ENCODE measurements at places on chromosomes 11 and 22. TPM values are rescaled to one million over a fixed set of nuclear protein-coding genes. Genes with fewer than 3 reads are reported as not detected.

CTNND1 gene
- 144 TPM for polyA plus RNA-seq

TRIM3 gene
- 19.9 TPM for polyA plus RNA-seq

YPEL1 gene
- 16.6 TPM for polyA plus RNA-seq

C22orf31 gene
- 0.45 TPM for polyA plus RNA-seq

GPHA2 gene
- polyA plus RNA-seq, result 1.6 TPM

SLC22A8 gene
- 51.1 TPM for polyA plus RNA-seq

IFITM10 gene
- polyA plus RNA-seq, result 0.16 TPM

TMEM191C gene
- 2.1 TPM for polyA plus RNA-seq

- no peak for DNase-seq
Observed at GRCh38 chr11:106524436-106524835, 447.0 kb downstream of the AASDHPPT start.

DNA sequence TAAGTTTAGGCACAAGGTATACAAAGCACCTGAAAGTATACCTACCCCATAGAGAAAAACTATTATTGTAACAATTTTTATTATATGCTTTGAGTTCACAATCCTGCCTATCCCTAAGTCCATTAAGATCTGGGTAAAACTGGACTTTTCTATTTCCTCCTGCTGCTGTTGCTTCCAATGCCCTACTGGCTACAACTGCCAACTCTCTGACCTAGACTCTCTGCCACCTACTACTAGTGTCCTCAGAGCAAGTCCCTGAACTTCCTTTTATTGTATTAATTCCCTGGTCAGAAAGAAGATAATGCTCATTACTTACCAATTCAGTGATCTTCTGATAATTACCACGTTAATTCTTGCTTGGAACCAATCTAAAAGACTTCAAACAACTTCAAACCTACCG is 70.3 kb downstream of the RBFOX2 start:
- no peak for DNase-seq

DNA sequence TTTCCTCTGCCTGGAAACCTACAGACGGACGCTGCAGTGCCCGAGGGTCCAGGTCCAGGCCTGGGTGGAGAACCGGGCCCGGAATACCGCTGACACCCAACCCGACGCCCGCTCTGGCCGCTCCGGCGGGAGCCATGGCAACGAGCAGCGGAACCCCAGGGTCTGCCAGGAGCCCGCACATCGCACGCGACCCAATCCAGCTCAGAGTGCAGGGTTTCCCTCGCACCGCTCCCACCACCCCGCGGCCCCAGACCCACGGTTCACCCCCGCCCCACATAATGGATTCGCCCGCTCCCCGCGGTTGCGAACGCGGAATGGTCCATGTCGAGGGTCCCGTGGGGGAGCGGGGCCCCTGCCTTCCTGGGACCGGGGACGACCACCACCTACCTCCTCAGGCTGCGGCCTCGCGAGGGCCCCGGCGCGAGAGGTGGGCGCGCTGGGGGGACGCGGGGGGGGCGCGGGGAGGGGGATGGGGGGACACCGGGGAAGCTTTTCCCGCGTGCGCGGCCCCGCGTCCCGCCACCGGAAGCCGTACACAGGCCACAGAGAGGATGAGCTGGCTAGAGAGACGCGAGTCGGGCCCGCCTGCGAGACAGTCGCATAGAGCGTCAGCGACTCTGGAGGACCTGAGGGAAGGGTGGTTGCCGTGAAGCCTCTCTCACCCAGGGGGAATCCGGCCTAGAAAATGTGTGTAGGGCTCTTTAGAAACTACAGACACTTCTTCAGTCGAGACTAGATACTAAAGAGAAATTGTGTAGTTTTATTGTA is at the start of gene SSRP1:
TSS of gene SSRP1 (minus strand) at position 550 of the 768 bp plus-strand sequence. CDS start 771 bp downstream, outside the sequence.
- no peak for DNase-seq

DNA sequence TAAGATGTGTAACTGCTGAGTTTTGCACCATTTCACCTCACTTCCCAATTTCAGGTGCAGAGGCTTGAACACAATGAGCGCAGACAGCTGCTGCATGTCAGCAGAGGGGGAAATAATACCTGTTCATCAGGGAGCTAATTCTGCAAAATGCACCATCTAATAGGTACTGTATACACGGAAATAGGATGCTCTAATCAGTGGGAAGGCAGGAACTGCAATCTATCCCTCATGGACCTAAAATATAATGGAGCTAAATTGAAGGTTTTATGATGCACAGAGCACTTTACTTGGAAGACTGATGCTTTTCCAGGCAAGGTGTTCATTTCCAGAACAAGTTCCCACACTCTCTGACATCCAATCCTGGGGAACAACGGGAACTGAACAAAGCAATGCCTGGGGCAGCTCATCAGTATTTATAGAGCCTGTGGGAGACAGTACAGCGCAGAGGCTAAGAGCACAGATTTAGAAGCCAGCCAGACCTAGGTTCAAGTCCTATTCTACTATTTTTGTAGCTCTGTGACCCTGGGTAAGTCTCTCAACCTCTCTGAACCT is 78.5 kb downstream of the TENM4 start:
- no peak for DNase-seq

DNA sequence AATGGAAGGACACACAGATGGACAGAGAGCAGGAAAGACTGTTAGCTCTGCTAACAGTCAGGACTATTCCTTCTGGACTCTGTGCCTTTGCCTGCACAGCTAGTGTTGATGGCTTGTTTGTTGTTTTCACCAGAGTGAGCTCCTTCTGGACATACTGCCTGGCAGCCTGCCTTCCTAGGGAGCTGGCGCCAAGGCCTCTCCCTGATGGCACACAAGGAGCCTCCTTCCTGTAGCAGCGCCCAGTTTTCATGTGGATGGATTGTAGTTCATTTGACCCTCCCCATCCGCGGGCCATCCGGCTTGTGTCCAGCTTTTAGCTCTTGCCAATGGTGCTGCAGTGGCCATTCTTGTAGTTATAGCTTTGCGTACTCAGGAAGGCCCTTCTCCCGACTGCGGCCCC is 16.6 kb upstream of the BCR start:
- no peak for DNase-seq

GRCh38 chr11:47918370-47918690 is 62.0 kb upstream of the PTPRJ start:
- DNase-seq, result no peak

- DNase-seq, result no peak
Observed at GRCh38 chr11:17594686-17595192, 47.7 kb downstream of the OTOG start.

DNA sequence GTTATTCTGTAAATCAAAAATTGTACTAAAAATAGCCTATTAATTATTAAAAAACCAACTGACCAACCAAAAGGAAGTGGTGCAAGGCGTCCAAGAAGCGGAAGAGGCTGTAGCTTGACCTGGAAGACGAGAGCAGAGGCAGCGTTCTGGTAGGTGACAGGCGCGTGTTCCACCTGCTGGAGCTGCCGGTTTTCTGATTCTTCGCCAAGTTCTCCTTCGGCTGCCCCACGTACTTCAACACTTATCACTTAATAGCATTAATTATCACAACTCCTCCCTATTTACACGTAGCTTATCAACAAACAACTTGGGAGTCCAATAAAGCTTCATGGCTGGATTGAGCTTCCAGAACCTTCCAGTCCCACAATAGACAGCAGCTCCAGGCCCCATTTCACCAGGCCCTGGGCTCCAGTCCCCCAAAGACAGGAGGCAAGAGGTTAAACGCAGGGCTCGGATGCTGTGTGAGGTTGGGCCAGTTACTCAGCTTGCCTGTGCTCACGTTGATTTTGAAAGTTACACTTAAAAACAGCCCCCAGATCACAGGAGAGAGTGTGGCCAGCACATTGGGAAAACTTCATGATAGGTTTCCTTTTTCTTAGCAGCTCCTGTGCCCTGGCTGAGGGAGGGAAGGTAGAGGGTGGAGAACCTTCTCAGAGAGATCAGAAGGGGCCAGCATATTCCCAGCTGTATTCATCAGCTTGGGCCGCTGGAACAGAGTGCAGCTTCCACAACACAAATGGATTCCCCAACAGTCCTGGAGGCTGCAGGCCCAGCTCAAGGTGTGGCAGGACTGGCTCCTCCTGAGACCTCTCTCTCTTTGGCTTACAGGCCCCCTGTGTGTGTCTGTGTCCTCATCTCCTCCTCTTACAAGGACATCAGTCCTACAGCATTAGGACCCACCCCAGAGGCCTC is 54.2 kb upstream of the FGF3 start:
- no peak for DNase-seq

GRCh38 chr11:93659841-93660240 is 1.6 kb upstream of the CEP295 start:
- DNase-seq, result no peak

DNA sequence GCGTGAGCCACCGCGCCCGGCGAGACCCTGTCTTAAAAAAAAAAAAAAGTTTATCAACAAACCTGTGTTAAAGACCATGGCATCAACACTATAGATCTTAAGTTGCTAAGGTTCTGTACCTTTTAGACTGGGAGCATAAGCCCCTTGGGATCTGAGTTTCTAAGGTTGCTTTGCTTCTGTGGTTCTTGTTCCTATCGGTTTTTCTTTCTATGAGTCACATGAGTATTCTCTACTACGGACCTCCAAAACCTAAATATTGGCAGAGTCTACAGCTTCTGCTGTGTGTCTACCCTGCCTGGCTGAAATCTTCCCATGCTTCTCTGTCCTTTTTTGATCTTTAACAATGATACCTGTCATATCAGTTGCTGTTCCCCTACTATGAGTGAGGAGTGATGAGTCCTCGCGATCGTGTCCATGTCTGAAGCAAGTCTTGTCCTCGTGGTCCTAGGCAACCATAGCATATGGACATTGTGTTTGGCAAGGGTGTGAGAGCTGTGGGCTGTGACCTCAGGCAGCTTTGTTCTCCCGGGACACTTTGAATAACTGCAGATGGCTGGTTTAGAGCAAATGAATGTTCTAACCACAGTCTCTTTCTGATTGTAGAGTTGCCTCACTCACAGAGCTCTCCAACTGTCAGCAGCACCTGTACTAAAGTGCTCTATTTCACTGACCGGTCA is 9.0 kb upstream of the DLAT start:
- DNase-seq, result no peak

DNA sequence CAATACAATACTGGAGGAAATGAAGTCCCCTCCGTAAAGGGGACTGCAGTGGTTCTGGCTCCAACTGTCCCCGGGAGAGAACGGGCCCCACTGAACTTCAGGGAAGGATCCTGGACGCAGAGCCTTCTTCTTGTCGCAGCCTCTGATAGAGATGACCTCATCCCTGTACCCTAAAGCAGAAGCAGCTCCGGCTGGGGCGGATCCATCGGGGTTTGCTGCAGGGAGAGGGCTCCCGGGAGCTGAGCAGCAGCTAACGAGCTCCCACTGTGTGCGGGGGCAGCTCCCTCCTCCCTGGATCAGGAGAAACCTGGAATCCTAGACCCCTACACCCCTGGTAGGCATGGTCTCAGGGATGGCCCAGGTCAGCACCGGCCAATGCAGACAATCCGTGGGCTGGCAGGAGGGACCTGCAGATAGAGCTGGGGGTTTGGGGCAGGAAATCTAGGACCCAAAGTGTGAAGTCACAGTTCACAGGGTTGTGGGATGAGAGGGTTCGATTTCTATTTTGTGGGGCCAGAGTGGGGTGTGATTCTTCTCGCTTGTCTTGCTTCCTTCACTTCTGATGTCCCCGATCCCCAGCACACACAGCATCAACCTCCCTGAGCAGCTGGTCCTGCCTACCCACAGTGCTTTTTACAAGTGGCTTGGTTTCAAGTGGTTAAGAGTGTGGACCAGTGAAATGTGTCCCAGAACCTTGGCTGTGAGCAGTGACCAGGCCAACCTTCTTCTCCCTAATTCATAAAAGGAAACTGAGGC is 12.9 kb downstream of the KIAA0930 start:
- no peak for DNase-seq

GRCh38 chr11:127656116-127656836 is 655.7 kb upstream of the KIRREL3 start:
- no peak for DNase-seq

DNA sequence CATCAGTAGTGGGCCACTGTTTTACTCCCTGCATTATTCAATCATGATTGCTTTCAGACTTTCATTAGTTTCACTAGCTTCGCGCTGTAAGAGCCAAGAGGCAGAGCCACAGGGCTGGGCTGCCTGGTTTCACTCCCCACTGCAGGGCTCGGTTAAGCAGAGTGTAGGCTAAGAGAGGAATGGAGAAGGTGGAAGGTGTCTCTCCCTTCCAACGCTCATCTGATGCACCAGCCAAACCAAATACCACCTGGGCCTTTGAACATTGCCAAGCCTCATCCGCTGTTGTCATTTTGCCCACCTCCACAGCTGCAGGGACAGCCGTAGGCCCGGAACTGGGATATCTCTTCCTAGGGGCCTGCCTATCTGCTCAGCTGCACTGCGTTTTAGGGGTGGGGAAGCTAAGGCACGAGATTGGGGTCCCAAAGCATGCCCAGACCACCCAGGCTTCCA is 480 bp upstream of the SMARCB1 start:
- no peak for DNase-seq

- no peak for DNase-seq
Observed at GRCh38 chr11:9313648-9314290, 624 bp downstream of the TMEM41B start.

- DNase-seq, result no peak
Observed at GRCh38 chr11:84794663-84795443, 832.3 kb downstream of the DLG2 start.

GRCh38 chr11:99325847-99326246 is 305.1 kb downstream of the CNTN5 start:
- DNase-seq, result no peak

GRCh38 chr11:22343371-22344032 is 5.3 kb downstream of the SLC17A6 start:
- no peak for DNase-seq

- no peak for DNase-seq
Observed at GRCh38 chr11:32266601-32267000, 168.7 kb downstream of the WT1 start.

- DNase-seq, result peak; percentile 39
Observed at GRCh38 chr11:116703421-116703820, 69.4 kb downstream of the BUD13 start.

DNA sequence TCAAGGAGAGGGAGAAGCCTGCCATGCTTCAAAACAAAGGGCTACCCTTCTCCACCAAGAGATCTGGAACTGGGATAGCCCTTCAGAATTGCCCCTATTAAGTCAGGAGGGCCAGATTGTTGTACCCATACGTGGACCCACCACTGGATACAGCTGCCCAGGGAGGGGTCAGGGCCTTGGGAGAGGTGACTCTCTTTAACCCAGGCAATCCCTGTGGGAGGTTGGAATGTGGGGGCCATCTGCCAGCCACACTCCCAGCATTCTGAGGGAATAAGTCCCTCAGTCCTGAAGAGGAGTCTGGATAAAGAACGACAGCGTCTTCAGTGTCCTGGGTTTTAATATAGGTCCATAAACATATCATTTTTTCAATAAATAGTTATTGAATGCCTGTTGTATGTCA is 588.2 kb upstream of the TENM4 start:
- no peak for DNase-seq

DNA sequence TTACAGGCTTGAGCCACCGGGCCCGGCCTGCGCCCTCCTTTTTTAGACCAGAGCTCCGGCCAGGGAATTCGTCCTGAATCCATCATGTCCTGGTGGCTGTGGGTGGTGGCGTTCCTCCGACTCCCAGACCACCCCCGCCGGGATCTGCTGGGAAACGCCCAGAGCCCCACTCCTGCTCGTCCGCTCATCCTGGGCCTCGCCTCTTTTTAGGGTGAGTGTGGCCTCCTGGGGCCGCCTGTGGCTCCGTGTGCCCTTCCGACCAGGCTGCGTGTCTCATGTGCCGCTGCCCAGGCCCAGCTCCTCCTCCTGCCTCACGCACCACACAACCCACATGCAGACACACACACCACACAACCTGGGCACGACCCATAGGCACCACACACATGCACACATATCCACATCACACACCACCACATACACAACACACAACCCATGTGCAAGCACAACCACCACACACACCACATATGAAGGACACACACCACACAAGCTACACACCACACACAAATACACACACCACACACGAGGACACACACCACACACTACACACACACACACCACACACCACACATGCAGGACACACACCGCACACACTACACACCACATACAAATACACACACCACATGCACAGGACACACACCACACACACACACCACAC is 946.2 kb downstream of the BRD1 start:
- no peak for DNase-seq

Data from left renal pelvis (tissue), 4 donors.